ENCODE measurements at places on chromosomes 5 and 9.

- no peak for DNase-seq
These were observed 173.9 kb upstream of the ZNF462 start for GRCh38 chr9:106689089-106689488.

GRCh38 chr5:38529955-38530646, 26.3 kb downstream of the LIFR start:
- DNase-seq: no peak

GRCh38 chr9:17018540-17019196, 116.2 kb upstream of the CNTLN start:
- DNase-seq: no peak

- no peak for DNase-seq
These were observed 82.1 kb upstream of the PITX1 start for GRCh38 chr5:135116160-135116561.

GRCh38 chr9:78612091-78612490, 315.2 kb downstream of the PSAT1 start:
- DNase-seq: peak; percentile 28

DNA sequence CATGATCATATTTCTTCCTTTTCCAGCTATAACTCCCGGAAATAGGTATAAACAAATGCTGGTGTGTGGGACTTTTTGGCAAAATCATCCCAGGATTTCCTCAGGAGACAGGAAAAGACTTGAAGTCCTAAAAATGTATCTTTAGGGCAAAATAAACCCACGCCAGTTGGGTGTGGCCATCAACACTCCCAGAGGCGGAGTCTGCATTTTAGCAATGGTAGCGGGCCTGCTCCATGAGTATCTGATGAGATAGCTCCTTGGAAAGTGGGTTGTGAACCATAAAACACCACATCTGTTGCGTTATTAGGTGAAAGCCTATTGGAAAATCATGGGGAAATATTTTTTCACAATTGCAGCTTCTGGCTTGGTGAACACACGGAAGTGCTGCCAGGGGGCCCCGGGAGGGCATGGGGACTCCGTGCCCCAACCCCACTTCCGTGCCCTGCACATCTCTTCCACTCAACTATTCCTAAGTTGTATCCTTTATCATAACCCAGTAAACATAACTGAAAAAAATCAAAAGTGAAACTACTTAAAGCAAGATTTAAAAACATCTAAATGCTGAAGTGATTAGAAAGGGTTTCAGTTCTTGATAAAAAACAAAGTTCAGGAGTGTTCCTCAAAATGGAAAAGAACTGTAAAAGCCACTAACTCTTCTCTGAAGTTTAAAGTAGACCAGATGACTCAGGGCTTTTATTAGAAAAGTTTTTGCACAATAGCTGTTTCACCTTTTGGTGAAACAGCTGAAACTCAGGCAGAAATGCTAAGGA, 111.2 kb downstream of the LRRC70 start:
- peak; percentile 5 for DNase-seq

DNA sequence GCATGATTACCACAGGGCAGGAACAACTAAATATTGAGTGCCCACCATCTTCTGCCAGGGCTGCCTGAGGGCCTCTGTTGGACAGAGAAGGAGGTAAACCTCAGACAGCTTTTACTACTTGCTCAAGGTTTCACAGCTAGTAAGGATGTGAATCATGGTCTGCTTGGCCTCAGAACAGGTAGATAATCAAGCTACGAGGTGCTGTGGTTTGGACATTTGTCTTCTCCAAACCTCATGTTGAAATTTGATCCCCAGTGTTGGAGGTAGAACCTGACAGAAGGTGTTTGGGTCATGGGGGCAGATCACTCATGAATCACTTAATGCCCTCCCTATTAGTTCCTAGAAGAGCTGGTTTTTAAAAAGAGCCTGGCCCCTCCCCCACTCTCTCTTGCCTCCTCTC, 541.2 kb upstream of the TRPC7 start:
- DNase-seq: no peak

DNA sequence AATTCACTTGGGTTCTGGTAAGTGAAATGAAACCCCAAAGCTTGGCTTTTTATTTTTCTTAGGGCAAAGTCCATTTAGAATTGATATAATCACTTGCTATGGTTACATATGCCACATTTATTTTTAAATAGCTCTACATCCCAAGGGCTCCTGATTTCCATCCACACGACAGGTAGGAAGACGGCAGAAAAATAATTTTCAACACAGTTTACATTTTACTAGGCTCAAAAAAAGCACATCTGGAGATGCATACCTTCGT, 95.0 kb upstream of the EFNA5 start:
- DNase-seq: no peak

GRCh38 chr5:127311781-127312525, 21.4 kb downstream of the MEGF10 start:
- DNase-seq: no peak

DNA sequence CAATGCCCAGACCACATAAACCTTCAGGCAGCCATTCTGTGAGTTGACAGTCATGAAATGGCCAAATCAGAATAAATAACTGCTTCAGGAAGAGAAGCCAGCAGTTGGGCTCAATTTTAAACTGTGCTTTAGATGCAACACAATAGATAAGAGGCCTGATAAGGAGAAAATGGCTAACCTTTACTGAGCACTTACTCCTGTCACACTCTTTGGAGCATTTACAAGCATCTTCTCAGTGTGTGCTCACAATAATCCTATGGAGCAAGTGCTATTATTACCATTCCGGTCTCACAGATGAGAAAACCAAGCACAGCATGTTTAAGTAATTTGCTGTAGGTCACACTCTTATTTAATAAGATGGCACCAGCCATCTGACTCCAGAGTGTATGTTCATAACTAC, 11.5 kb upstream of the SH3RF2 start:
- DNase-seq: no peak

- DNase-seq: no peak
These were observed 7.1 kb upstream of the MAP3K1 start for GRCh38 chr5:56808211-56808610.

DNA sequence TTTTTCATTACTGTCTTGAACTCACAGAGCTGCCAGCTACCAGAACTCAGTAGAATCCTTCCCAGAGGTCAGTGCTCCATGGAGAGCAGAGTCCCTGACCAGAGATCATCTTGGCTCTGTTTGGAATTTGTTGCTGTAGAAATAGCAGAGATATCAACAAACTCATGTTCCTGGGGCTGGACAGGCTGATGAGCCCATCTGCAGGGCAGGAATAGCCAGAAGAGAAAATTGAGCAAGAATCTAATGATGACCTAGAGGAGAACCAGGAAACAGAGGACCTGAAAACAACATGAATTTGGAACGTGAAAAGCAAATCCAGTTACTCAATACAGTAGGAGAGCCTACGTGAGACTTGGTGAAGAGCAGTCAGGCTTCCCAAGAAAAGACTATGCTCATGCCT, 437.8 kb downstream of the PLK2 start:
- DNase-seq: no peak

DNA sequence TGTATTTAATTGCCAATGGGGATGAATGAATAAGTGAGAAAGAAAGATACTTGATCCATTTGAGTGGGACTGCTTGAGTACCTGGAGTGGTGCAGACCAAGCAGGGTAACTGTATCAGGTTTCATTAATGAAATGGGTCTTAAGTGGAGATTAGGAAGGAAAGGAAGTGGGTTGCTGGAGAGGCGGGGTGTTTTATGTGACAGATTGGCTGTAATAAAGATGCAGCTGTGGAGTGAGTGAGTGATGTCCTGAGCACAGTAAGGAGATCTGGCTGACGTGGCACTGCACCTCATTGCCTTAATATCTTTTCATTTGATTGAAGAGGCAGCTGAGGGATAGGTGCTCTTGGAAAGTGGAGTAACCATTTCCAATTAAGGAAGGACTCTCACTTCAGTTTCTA, 161.0 kb upstream of the CCDC152 start:
- no peak for DNase-seq

DNA sequence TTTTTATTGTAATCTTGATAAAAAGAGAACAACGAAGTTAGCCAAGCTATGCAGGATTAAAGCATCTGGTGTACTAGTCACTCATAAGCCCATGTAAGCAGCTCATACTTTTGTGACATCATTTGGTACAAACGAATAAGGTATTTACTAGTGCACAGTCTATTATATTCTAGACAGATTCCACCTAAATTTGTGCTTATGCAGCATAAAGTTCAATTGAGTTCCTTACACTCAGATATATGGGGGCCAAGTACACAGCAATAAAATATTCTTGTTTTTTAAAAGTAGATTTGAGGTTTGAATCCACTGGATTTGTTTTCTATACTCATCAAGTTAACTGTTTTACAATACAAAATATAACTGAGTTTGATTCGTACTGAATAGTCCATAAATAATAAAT, 1621.2 kb downstream of the MAT2B start:
- no peak for DNase-seq

- peak; percentile 61 for DNase-seq
These were observed 399 bp upstream of the FBN2 start for GRCh38 chr5:128538250-128539037.

- DNase-seq: no peak
These were observed 44.1 kb upstream of the OLFM1 start for GRCh38 chr9:135043345-135043744.

- no peak for DNase-seq
These were observed 72.2 kb downstream of the PRDM9 start for GRCh38 chr5:23579566-23579965.

DNA sequence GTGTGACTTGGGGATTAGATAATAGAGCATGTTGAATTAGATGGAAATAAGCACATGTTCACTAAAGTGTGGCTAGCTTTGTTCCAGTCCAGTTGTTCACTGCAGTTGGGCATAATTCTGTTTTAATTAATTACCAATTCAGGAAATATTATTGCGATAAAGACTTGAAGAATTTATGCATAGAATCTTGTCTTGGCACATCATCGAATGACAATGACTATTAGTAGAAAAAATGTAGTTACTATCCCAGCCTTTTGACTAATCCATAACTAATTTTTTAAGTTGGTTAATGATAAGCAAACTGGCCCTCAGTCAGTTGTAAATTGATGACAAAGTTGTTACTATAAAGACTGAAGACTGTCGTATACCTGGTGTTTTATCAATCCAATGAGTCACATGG, 10.5 kb downstream of the LNPEP start:
- DNase-seq: no peak

GRCh38 chr5:154002093-154002492, 36.6 kb downstream of the FAM114A2 start:
- no peak for DNase-seq

DNA sequence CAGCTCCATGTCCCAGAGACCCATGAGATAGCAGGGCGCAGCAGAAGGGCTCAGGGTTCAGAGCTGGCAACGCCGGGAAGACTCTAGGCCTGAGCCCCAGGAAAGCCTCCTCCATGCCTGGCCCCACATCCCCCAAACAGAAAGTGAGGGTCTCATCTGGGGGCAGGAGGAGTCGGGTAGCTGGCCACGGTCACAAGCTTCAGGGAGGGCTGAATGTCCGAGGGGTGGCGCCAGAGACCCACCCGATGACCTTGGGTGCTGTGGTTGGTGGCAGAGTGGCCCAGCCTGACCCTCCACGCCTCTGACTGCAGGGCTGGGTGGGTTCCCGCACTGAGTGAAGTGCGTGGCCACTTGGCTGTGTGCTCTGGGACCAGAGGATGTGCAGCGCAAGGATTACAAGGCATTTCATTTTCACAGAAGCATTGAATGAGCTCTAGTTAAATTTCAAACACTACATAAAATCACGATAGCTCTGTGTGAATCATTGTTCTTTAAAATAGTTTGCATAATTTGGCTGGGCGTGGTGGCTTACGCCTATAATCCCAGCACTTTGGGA, 3.0 kb downstream of the C8G start:
- peak; percentile 17 for DNase-seq

GRCh38 chr5:177450667-177451424, 4.2 kb downstream of the PRR7 start:
- DNase-seq: no peak

DNA sequence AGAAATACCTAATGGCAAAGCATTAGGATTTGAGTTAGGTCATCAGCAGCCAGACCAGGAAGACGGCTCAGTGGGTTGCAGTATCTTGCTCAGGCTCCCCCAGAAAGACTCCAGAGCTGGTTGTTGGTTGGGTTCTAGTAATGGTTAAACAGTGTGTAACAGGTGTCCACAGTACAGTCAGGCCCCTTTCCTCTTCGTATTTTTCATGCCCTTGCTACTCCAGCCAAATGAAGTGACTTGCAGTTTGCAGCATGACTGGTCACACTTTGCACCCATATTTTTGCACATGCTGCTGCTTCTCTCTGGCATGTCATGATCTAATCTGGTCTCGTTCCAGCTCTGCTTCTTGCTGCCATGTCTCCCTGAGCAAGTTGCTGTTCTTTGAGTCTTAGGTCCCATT, 60.6 kb upstream of the TRPC7 start:
- DNase-seq: no peak
